Renal cortex interstitium (tissue), 15 donors: ENCODE measurements at places on chromosomes 7 and 10.

DNA sequence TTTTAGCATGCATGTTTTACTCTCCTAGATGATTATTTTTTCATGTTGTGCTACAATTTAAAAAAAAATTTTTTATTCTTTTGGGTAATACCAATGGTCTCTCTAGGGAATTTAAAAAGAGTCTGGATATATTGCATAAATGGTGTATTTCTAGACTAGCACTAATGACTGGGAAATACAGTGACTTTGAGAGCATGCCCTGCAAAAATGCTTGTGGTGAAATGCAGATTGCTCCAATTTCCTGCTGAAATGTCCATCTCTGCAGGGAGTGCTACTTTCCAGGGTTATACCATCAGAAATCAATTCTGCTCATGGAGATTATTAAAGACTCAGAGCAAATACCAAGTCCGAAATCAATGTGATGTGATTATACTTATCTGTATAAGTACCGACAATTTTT, 186.1 kb downstream of the PRKG1 start:
- no peak for DNase-seq

GRCh38 chr7:143415742-143416397, 7.2 kb upstream of the EPHA1 start:
- no peak for DNase-seq

- no peak for DNase-seq
Observed at GRCh38 chr7:44484482-44485313, 5.8 kb downstream of the NUDCD3 start.

DNA sequence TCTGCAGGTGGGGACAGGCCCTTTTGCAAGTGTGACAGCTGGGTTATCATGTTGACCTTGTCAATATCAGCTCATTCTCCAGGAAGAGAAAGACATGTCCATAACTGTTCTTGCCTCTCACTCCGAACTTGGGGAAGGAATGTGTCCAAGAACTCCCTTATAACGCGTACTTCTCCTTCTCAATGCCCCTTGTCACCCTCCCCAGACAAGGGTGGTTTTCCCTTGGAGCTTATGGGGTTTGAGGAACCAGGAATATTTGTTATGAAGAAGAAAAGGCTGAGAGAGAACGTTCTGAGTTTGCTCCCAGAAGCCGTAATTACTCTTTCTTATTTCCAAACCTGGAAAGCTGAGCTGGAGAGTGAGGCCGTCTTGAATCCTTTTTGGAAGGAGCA, 77.4 kb downstream of the MKI67 start:
- no peak for DNase-seq

DNA sequence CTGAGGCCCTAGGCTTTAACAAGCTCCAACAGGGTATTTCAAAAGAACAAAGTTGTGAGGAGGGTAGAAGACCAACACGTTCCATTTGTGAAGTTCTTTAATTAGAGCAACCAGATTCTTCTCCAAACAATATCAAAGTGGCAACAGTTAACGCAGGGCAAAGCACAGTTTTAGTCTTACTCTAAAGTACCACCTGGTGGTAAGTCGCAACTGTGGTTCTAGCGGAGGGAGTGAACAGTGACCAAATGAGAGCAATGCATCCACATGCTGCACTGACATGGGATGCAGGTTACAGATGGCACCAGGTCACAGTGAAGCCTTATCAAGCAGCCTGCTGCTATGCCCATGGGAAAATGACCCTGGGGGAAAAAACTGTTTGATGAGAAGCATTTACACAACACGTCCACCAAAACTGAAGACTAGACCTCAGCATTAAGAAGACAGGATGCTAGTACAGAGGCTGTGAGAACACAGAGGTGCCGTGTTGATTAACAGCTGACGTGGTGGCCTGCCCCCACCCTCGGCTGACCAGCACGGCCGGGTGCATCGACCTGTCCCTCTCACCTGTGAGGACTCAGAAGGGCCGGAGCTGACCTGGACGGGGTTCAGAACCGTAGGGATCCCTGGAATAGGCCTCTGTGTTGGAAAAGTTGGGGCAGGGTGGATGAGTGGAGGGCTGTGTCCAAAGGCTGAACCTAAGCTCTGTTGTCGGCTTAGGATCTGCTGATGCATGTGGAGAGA, 211.2 kb downstream of the GLI3 start:
- no peak for DNase-seq

GRCh38 chr10:28897617-28898464, 220.5 kb downstream of the BAMBI start:
- no peak for DNase-seq

DNA sequence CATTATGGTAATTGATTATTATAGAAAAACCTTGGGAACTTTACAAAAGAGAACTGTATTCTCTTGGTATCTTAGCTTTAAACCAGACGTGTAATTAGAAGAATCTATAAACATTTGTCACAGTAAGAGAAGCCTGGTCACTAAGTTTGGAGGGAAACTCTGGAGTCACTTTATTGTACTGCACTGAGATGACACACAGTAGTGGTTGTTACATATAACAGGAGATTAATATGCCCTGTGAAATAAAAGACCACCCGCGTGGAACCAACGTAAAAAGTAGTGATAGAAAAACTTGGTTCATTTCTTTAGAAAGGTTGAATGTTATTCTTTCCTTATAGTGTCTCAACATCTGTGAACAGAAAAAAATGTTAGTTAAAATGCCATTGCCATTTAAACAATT, 416.1 kb downstream of the MDFIC start:
- DNase-seq, result no peak

GRCh38 chr10:21625623-21626229, 91.7 kb downstream of the MLLT10 start:
- no peak for DNase-seq

DNA sequence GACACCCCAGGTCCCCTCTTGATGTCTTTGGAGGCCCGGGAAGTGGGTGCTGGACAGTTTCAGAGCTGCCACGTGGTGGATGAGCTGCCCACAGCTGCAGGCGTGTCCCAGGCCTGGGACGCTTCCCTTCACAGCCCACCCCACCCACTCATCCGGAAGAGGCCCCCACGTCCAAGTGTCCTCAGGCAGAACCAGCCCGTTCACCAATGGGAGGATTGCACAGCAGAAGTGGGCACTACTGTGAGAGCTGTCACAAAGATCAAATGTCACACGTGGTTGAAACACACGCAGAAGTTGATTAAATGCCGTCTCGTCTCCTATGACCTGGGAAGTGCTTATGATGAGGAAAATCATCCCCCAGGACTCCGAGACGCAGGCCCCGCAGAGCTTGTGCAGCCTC, 52.9 kb downstream of the STK32C start:
- no peak for DNase-seq
